Activated CD8-positive, alpha-beta memory T cell treated with anti-CD3 and anti-CD28 coated beads, Interleukin-2, amount 50 U/mL, for 4 hours (primary cell): ENCODE measurements at places on chromosomes 3 and 15.
A peak's percentile ranks its signal among the peaks of the same experiment; 100 is the strongest.

DNA sequence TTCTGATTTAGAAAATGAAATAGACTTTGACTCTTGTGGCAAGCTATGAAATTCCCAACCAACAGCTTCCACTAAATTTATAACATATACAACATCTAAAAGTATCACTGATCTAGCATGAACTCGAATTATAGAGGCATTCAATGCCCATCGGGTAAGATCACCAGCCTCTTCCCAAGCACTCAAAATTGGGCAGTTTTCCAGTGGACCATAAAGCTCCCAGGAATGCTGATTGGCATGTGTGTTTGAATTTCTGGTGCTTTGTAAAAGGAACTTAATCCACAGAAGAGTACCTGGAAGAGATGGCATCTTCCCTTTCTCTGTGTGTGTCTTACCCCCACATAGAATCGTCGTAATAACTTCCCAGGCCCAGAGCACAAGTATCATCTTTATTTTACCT is 10.0 kb downstream of the LRTM1 start:
- DNase-seq = no peak

GRCh38 chr3:65401359-65402305 is 637.1 kb downstream of the MAGI1 start:
- DNase-seq = no peak

- no peak for DNase-seq
Measured at GRCh38 chr3:108528459-108529252, 18.3 kb upstream of the MYH15 start.

DNA sequence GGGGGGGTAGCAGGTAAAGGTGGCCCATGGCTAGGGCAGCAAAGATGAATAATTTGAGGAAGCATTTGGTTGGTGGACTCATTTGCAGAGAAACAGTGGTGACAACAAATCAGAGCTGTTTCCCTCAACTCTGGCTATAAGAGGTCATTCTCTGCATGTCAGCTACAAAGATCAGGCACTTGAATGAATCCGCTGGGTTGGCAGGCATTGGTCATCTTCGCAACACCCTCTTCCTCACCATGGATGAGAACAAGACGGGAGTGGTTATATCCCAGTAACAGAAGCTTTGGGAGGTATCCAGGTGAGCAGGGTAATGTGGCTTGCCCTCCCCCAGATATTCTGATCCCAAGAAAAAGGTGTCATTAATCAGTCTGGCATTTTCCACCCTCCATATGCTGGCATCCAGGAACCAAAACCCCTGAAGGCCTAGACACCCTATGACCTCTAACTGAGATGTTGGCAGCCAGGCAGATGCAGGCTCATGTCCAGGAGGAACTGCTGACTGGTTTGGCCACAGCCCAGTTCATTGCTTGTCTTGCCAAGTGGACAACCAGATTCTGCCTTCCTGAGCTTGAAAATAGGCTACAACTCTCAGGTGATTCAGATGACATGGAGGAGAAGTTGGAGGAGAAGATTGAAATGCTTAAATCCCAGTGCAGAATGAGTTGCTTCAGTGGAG is 108.9 kb upstream of the TRIM42 start:
- no peak for DNase-seq

DNA sequence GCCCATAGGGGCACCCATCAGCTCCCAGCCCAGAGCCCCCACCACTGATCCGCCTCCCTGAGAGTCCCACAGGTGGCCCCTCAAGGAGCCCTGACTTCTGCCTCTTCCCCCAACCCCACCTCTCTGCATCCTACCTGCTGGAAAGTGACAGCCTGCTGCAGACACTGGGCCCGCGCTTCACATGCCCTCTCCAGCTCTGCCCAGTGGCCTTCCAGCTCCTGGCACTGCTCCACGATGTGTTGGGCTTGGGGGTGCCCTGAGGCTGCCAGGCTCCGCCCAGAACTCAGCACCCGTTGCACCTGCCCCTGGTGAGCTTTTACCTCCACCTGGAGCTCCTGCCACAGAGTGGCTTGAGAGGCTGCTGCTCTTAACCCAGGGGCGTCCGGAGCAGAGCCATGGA is 20.1 kb downstream of the SPTBN5 start:
- DNase-seq = no peak

GRCh38 chr3:122913539-122914100 is 113.9 kb downstream of the SEMA5B start:
- no peak for DNase-seq

DNA sequence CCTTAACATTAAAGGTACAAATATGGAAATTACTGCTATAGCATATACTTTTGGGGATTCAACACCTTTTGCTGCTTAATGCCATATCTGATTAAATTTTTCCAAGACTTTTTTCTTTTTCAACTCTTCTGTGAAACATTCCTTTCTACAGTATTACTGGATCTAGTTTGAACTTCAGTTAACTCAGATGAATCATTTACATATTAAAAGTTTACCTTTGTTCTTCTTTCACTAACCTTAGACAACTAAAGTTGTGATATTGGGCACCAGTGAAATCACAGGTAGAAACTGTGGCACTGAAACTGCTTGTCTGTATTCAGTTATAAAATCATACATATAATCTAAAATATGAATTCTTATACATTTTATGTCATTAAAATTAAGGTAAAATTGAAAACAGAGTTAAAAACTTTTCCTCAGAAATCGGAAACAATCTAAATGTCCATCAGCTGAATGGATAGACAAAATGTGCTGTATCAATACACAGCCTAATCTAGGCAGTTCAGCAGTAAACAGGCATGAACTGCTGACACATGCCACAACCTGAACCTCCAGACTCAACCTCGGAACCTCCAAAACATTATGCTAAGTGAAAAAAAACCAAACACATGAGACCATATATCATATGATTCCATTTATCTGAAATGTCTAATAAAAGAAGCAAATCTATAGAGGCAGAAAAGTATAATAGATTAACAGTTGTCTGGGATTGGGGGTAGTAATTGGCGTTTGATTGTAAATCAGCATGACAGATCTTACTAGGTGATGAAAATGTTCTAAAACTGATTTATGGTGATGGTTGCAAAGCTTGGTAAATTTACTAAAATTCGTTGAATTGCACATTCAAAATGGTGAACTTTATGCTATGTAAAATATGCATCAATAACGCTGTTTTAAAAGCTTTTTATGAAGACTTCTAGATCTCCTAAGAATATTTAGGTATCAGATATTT is 50.0 kb downstream of the PPARG start:
- no peak for DNase-seq

GRCh38 chr15:95826412-95827195 is 503.9 kb upstream of the NR2F2 start:
- DNase-seq = no peak

GRCh38 chr15:70495991-70496599 is 267.3 kb downstream of the UACA start:
- DNase-seq = no peak

DNA sequence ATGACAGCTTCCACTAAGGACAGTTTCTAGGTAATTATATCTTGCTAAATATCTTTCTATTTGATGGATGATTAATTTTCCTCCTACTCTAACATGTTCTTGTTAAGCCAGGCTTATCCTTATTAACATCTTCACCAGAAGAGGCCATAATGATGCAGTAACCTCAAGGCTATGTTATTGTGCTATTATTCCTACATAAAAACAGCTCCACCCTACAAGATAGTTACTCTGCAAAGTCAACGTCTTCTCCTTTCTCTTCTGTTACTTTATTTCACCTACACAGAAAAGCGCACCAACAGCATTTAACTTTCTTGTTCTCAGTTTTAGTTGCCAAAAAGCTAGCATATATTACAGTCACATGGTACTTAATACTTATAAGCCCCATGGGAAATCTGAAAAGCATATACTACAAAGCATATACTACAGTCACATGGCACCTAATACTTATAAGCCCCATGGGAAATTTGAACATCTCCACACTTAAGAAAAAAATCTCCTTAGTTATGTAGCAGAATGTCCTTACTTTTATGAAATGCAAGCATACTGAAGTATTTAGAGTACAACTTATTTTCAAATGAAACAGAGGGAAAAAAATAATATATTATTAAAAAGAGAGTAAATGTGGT is 13.4 kb downstream of the ADAM10 start:
- DNase-seq = no peak

DNA sequence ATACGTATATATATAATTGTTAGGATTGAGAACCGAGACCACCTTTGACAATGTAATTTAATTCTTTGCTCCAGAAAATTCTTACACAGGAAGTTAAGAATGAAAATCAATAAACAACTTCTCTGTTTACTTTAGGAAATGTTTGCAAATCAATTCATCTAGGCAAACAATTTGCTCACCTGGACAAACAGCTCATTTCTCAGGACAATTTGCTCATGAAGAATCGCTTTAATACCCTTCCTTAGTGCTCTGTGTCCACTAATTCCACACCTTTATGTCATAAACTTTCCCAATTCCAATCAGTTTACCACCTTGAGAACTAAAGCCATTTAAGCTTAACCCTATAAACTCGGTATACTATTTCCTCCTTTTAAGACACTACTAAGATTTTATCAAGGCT is 292.2 kb downstream of the BCHE start:
- no peak for DNase-seq

DNA sequence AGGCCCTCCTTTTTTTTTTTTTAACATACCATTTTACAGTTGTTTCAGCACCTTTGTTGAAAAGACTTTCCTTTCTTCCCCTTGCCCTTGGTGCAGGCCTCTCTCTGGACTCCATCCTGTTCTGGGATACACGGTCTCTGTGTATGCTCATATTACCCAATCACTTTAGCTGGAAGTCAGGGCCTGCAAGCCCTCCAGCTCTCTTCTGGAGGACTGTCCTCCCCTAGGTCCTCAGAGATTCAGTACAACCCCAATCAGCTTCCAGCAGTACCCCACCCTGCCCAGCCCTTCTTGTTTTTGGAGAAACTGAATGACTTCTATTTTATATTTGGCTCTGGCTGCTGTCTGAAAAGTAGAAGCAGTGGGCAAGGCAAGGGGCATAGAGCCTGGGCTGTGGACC is 270.8 kb downstream of the KLF13 start:
- no peak for DNase-seq

- no peak for DNase-seq
Measured at GRCh38 chr3:191336833-191337232, 6.5 kb upstream of the UTS2B start.

GRCh38 chr15:70347321-70348225 is 249.9 kb upstream of the TLE3 start:
- no peak for DNase-seq

- DNase-seq = no peak
Measured at GRCh38 chr3:38255627-38256026, 10.0 kb upstream of the SLC22A13 start.

- DNase-seq = peak; percentile 46
Measured at GRCh38 chr3:150545419-150546225, 674 bp downstream of the SERP1 start.

DNA sequence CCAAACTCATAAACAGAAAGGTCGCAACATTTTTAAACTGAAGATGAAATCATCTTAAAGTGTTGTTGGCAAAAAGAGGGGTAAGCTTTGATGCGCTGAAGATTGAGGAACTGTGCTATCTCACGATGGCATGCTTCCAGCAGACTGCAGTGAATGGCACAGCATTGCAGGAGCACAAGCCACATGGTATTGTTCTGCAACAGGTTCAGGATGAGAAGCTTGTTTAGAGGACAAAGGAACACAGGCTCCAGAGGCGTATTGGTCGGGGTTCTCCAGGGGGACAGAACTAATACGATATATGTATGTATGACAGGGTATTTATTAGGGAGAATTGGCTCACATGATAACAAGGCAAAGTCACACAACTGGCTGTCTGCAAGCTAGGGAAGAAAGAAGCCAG is 13.8 kb upstream of the PLD1 start:
- DNase-seq = no peak

DNA sequence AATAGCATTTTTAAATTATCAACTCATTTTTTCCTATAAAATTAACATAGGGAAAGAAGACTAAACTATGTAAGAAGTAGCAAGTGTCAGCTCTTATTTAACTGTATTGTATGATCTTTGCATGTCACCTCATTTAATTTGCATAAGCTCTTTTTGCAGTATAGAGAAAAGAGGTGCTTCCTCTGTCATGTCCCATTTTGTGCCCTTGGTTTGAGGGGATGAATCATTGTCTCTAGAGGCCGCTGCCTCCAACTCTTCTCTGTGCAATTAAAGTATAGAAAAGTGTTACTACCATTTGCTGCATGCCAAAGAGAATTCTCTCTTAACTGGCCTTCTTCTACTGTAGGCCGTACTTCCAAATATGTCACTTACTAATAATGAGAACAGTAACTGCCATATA is 93.4 kb downstream of the LRRC28 start:
- no peak for DNase-seq

GRCh38 chr3:185164428-185165217 is 11.8 kb upstream of the C3orf70 start:
- DNase-seq = no peak

DNA sequence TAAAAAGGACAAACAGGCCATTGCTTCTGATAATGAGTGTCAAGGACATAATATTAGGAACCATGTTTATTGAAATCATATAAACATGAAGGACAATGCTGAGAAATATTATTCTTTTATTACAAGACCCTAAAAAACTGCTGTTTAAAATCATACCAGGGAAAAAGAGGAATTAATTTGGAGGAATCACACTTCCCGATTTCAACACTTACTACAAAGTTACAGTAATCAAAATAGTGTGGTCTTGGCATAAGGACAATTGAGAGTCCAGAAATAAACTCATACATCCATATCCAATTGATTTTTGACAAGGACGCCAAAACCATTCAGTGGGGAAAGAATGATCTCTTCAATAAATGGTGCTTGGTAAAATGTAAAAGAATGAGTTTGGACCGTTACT is 13.0 kb downstream of the CYP1A1 start:
- no peak for DNase-seq

GRCh38 chr15:48355377-48355776 is 24.1 kb downstream of the DUT start:
- DNase-seq = no peak

- DNase-seq = no peak
Measured at GRCh38 chr15:101062063-101062462, 142.9 kb downstream of the LRRK1 start.

DNA sequence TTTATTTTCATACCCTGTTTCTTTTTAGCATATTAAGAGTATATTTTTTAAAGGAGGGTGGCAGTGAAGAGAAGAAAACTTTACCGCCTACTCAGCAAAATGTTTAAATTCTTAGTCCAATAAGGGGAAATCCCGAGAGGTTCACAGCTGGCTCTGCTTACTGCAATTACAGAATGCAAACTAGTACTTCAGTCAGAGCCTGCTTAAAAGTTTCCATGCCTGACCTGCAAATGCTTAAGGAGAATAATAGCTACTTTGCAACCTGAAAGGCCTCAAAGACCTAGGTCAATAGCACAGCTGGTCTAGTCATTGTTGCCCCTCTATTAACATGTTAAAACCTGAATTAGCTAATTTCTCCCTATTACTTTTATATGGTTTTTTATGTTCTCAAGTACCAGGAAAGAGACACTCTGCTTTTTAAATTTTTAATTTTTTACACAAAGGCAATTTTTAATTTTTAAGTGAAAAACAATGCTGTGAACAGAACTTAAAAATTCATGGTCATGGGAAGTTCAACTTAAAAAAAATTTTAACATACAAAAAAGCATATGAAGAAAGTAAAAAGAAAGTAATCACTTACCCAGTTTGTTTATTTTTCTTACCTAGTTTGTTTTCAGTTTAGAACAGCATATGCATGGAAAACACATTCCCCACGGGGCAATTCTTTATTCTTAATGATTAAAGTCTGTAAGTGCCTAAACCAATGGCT is 79.2 kb downstream of the P3H2 start:
- no peak for DNase-seq
